ENCODE measurements at places on chromosomes 2 and 18. TPM values are rescaled to one million over a fixed set of nuclear protein-coding genes. Genes with fewer than 3 reads are reported as not detected.

DNA sequence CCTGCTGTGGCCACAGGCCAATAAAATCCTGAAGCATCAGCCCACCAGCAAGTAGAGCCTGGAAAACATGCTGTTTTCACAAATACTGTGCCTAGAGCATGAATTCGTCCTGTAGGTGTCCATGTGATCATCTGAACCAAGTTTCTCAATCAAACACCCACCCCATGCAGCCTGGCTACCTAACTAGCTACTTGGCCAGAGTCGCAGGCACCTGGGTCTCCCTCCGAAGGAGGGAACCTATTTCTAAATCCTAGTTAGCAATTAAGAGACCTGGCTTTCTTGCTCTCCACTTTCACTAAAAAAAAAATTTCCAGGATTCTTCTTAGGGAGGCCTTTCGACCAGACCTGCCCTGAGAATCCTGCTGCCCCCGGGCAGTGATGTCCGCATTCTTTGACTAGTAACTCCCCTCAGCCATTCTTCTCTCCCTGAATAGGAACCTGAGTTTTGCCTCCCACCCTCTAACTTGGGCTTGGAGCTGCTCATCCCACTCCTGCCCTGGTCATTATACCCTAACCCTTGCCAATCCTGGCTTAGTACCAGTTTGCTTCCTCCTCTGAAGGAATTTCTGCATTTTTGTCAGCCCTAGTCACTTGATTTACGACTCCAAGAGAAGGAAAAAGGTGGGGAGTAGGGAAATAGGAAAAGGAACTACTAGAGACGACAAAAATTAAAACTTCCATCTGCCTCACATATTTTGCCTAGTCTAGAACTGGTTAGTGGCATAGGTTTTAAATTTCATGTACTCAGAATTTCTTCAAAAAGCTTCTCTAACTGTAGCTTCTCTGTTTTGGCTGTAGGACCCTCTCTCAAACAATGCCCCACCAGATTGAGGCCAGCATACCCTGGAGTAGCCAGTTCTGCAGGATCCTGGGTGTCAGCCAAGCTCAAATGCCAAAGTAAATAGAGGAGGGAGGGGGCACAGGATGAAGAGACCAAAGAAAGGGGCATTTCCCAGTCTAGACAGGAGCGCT, 25.4 kb upstream of the TANK start:
- peaks cover 6% of the 10 kb centered on the region for H3K4me1 ChIP-seq
- no peak overlapping the region for H3K4me3 ChIP-seq
- no peaks in the 10 kb centered on the region for H3K27me3 ChIP-seq
- no peak overlapping the region for H3K27ac ChIP-seq
- no peak for DNase-seq

GRCh38 chr18:34740101-34740500, 30.0 kb downstream of the DTNA start:
- DNase-seq: no peak
- H3K27me3 ChIP-seq: no peaks in the 10 kb centered on the region
- H3K4me3 ChIP-seq: no peak overlapping the region
- H3K36me3 ChIP-seq: no peaks in the 10 kb centered on the region
- no peaks in the 10 kb centered on the region for H3K4me1 ChIP-seq
- no peak overlapping the region for H3K27ac ChIP-seq

DNA sequence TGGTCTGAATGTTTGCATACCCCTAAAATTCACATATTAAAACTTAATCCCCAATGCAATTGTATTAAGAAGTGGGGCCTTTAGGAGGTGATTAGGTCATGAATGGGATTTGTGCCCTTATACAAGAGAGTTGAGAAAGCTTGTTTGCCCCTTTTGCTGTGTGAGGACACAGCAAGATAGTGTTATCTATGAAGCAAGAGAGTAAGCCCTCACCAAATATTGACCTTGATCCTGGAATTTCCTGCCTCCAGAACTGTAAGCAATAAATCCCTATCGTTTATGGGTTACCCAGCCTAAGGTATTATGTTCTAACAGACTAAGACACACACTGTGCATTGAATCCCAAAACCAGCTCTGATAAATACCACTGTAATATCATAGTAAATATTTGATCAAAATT, 32.2 kb downstream of the NR4A2 start:
- peaks cover 2% of the 10 kb centered on the region for H3K4me1 ChIP-seq
- no peak overlapping the region for H3K27ac ChIP-seq
- DNase-seq: no peak
- no peak overlapping the region for H3K4me3 ChIP-seq
- H3K27me3 ChIP-seq: peaks cover 20% of the 10 kb centered on the region

- H3K4me3 ChIP-seq: no peak overlapping the region
- peaks cover 38% of the 10 kb centered on the region for H3K36me3 ChIP-seq
- H3K27ac ChIP-seq: no peak overlapping the region
- no peaks in the 10 kb centered on the region for H3K27me3 ChIP-seq
- no peaks in the 10 kb centered on the region for H3K4me1 ChIP-seq
- DNase-seq: peak; percentile 53
These were observed 49.9 kb upstream of the EML6 start for GRCh38 chr2:54673501-54673998.

DNA sequence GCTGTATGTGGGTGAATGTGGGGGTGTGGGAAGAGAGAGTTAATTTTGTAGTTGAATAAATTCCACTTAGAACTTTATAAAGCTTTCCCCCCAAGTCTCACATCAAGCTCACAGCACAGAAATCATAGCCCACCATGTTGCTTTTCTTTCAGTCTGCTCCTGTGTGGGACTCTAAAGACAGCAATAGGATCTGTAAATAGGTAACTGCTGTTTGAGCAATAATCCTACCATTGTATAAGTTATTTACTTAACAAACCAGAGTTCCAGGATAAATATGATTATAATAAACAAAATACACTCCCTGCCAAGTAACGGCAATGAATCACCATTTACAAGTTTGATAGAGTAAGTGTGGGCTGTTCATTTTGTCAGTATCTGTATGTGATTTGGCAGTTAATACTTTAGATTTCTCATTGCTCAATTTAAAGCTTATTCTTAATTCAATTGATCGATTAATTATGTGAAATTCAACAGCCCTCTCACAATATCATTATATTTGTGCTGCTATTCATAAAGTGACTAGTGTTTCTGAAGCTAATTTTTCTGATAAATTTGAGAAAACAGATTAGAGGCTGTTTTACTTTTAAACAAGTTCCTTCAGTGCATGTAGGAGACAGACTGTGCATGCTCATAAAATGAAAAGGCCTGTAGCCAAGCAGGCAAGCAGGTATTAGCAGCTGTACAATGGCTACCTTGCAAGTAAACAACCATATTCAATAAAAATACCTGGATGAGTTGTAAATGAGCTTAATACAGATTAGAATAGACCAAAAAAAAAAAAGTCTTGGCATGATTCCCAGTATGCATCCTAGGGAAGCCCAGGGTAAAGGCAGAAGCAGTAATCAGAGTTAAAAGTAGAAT, 142.7 kb downstream of the PDE11A start:
- no peak overlapping the region for H3K27ac ChIP-seq
- no peak overlapping the region for H3K4me3 ChIP-seq
- no peaks in the 10 kb centered on the region for H3K36me3 ChIP-seq
- H3K27me3 ChIP-seq: no peaks in the 10 kb centered on the region
- H3K4me1 ChIP-seq: no peaks in the 10 kb centered on the region
- no peak for DNase-seq

- DNase-seq: no peak
- H3K27me3 ChIP-seq: no peaks in the 10 kb centered on the region
- no peaks in the 10 kb centered on the region for H3K36me3 ChIP-seq
- no peak overlapping the region for H3K4me3 ChIP-seq
These were observed 51.3 kb downstream of the TMEM247 start for GRCh38 chr2:46530639-46531038.

- H3K36me3 ChIP-seq: no peaks in the 10 kb centered on the region
- H3K27ac ChIP-seq: no peak overlapping the region
- no peak for DNase-seq
- no peaks in the 10 kb centered on the region for H3K4me1 ChIP-seq
- no peaks in the 10 kb centered on the region for H3K27me3 ChIP-seq
These were observed 107.7 kb upstream of the CDC42EP3 start for GRCh38 chr2:37779139-37779538.

DNA sequence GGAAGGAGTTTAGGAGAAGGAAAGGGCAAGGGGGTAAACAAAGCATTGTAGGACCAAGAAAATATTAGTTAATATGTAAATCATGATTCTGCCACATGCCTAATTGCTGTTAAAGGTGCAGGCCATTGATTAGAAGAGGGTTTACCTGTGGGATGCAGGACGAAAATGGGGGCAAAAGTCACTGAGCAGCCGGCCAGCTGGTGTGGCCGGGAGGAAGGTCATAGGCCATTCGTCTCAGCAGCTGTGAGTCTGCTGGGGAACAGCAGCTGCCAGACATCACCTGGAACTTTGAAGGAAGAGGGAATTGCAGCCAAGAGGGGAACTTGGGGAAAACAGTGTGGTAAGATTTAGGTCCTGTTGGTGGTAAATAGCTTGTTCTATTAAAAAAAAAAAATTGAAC, 184.4 kb downstream of the DYSF start:
- H3K27ac ChIP-seq: no peak overlapping the region
- no peaks in the 10 kb centered on the region for H3K27me3 ChIP-seq
- no peaks in the 10 kb centered on the region for H3K4me1 ChIP-seq
- H3K4me3 ChIP-seq: no peak overlapping the region

DNA sequence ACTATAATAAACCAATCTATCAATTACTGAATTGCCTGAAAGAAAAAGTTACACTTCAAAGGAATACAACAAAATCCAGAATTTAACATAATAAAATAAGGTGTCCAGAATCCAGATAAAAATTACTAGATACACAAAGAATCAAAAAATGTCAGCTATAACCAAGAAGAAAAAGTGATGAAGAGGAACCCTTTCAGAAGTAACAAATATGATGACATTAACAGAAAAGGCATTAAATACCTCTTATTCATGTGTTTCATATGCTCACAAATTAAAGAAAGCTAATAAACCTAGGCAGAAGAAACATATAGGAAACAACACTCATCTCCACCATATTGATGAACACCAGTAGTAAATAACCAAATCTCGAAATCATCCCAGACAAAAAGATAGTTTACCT, 722.8 kb downstream of the ADCYAP1 start:
- no peak overlapping the region for H3K4me3 ChIP-seq
- no peak overlapping the region for H3K27ac ChIP-seq
- peaks cover 7% of the 10 kb centered on the region for H3K27me3 ChIP-seq
- no peak for DNase-seq

DNA sequence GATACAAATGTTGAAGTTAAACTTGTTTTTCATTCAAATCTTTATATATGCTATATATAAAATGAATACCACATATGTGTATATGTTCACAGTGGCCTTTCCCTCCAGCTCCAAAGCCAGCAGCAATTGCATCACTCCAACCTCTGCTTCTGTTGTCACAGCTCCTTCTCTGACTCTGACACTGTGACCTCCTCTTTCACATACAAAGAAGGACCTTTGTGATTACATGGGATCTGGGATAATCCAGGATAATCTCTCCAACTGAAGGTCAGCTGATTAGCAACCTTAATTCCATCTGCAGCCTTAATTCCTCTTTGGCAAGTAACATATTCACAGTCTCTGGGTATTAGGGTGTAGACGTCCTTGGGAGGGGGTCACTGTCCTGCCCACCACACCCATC, 8.4 kb downstream of the FLACC1 start:
- no peak overlapping the region for H3K4me3 ChIP-seq
- H3K4me1 ChIP-seq: no peaks in the 10 kb centered on the region
- H3K36me3 ChIP-seq: no peaks in the 10 kb centered on the region
- DNase-seq: no peak
- peaks cover 63% of the 10 kb centered on the region for H3K27me3 ChIP-seq
- no peak overlapping the region for H3K27ac ChIP-seq

DNA sequence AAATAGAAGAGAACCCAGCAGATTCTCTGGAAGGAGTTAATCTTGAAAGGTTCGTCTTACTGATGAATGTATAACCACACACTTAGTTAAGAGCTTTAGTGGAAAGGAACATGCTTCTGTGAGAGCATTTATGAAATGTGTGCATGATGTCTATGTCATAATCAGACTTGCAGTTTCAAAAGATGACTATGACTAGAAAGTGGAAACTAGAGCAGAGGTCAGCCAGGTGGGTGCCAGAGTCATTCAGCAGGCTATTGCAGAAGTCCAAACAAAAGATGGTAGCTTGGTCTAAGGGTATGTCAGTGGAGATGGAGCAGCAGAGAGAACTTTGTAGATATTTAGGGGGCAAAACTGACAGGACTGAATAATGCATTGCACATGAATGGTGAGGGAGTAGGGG, 825.8 kb downstream of the DCC start:
- H3K4me3 ChIP-seq: no peak overlapping the region
- no peak for DNase-seq
- no peaks in the 10 kb centered on the region for H3K36me3 ChIP-seq

DNA sequence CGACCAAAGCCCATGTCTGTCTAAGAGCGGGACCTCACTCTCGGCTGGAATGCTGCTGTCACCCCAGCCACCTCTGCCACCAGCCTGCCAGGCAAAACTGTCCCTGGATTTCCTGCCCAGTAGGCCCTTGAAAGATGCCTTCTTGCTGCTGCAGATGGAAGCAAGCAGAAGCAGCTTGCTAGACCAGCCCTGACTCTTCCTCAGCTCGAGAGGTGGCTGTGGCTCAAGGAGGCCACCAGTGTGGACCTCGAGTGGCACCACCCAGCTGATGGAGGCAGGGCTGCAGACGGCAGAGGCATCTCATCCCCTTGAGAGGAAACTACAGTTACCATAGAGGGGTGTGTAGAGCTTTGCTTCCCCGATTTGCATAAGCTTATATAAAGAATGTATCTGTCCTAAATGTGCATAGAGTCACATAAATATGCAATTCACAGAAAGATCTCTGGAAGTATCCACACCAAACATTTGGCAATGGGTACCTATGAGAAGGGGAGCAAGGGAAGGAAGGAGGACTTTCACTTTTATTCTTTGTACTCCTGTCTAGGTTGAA, 20.6 kb downstream of the ADCY3 start:
- no peaks in the 10 kb centered on the region for H3K4me1 ChIP-seq
- no peak overlapping the region for H3K27ac ChIP-seq
- H3K27me3 ChIP-seq: no peaks in the 10 kb centered on the region
- DNase-seq: no peak
- no peaks in the 10 kb centered on the region for H3K36me3 ChIP-seq

- H3K4me3 ChIP-seq: peak within 1 kb of the TSS; percentile 89
- peaks cover 52% of the 10 kb centered on the region for H3K27me3 ChIP-seq
- no peaks in the 10 kb centered on the region for H3K36me3 ChIP-seq
- H3K4me1 ChIP-seq: no peaks in the 10 kb centered on the region
These were observed at the start of gene SPR for GRCh38 chr2:72887032-72887739. Gene SPR (plus strand): TSS chr2:72887408. CDS start chr2:72887433, 25 bp downstream.

- no peaks in the 10 kb centered on the region for H3K36me3 ChIP-seq
- DNase-seq: peak; percentile 13
- H3K4me1 ChIP-seq: no peaks in the 10 kb centered on the region
These were observed 149.8 kb downstream of the FAM210A start for GRCh38 chr18:13576598-13576997.

DNA sequence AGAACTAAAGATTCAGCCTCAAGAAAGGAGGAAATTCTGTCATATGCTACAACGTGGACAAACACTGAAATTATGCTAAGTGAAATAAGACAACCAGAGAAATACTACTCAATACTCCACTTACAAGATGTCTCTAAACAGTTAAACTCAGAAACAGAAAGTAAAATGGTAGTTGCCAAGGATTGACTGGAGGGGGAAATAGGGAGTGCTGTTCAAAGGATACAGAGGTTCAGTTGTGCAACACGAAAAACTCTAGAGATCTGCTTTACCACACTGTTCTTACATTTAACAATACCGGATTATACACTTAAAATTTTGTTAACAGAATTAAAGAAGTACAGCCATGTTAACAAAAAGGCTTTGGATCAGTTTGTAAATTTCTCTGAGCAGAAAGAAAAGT, 39.8 kb upstream of the C2orf15 start:
- no peaks in the 10 kb centered on the region for H3K27me3 ChIP-seq
- H3K4me3 ChIP-seq: no peak overlapping the region
- no peak overlapping the region for H3K27ac ChIP-seq

Gene GPR155
- 4.5 TPM for total RNA-seq

Gene CHRND
- 0.11 TPM for total RNA-seq

Gene MTLN
- total RNA-seq: 11.5 TPM

Gene WNT10A
- not detected for total RNA-seq

Gene UGT1A10
- total RNA-seq: 0.13 TPM

Gene RNF125
- total RNA-seq: 29.3 TPM

Gene CYS1
- total RNA-seq: 0.27 TPM

Gene GTF2A1L
- not detected for total RNA-seq

Data from endodermal cell (in vitro differentiated cells).